ENCODE measurements at places on chromosomes 4 and X.

- DNase-seq, result no peak
Measured at GRCh38 chr4:101763576-101763975, 27.0 kb upstream of the BANK1 start.

GRCh38 chr4:38333219-38333618 lies 330.8 kb upstream of the KLF3 start:
- no peak for DNase-seq

DNA sequence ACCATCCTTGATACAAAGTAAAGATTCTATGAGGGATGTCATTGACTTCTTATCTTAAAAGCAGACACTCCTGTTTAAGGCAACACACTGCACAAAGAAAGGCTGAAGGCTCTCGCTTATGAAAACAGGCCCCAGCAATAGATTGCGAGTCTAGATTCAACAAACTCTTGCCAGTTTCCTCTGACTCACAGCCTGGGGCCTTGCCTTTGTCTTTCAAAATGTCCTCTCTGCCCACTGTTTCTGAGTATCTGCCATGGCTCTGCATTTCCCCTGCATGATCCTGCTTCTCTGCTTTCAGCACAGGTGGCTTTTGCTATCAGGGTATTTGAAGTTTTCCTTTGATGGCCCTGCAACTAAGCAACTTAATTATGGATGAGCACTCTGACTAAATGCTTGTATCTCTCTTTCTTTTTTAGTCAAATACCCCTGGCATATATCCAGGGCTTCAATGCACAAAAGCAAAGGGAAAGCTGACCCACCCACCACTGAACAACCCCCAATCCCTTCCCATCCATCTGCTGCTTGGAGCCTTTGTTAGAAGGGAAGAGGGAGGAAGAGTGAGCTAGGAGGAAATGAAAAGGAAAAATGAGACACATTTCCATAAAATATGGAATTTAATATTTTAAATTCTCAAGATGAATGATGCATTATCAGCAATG lies 32.2 kb downstream of the NDP start:
- DNase-seq, result no peak

DNA sequence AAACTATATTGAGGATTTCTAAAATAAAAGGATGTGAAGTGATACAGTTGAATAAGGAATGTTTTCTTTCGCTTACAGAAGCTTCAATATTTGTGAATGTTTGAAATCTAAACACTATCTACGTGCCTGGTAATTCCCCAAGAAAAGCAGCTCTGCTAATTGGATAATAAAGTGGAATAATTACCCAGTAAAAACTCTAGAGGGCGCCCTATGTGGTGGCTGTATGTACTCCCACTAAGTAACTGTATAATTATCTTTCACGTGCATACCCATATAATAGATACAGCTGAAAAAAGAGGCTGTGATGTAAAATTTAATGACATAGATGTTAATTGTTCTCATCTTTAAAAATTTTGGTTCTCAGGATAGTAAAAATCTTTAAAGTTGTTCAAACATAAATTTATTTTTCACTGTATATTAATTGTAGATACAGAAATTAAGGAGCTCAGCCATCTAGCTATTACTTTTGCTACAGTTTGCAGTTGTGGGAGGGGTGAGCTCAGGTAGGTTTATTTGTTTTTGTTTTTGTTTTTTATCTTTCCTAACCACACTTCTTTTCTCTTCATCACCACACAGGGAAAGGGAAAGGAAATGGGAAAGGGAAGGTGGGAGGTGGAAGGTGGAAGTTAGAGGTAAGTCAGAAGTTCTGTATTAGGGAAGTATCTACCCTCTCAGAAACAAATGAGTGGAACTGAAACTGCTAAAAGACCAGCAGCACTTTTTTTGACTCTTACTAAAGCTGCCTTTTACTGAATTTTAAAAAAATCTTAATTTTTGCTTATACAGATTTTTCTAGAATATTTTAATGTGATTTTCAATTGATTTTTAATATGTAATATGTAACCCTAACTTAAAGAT lies 151.7 kb upstream of the RPS6KA6 start:
- DNase-seq, result no peak

DNA sequence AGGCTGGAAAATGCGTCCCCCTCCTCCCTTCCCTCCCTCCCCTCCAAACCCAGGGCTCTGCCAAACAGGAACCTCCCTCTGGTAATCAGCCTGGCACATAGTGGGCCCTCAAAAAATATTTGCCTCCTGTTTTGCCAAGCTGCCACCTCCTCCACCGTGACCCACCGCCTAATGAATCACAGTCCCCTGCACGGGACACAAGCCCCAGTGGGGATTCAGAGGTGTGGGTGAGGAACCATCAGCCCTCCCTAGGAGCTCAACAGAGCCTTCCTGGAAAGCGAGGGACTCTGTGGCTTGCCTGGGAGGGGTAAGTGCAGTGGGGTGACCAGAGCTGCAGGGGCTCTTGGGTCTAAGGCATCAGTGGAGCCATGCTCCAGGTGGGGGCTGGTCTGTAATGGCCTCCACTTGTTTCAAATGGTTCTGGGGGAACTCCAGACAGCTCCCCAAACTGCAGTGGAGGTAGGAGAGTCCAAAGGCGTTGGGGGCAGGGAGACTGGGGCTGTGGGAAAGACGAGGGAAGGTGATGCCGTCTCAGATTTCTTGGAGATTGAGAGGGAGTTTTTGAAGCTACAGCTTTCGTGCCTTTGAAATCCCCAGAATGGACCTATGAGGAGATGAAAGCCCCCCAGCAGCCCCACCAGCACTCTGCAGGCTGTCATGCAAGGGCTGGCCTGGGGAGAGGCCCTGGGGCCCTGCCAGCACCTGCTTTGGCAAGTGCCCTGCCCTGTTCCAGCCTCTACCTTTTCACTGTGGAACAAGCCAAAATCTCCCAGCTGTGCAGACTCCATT lies 1.0 kb upstream of the PPP2R2C start:
- DNase-seq, result no peak
